Right ventricle myocardium inferior (tissue), 1 donor: ENCODE measurements at places on chromosomes 4 and X. TPM values are rescaled to one million over a fixed set of nuclear protein-coding genes. Genes with fewer than 3 reads are reported as not detected.

The RBMXL3 gene
- not detected for total RNA-seq

The PHKA1 gene
- total RNA-seq: 16.1 TPM

The LGI2 gene
- total RNA-seq: 3.6 TPM

The HS6ST2 gene
- total RNA-seq: 0.08 TPM

The RAB9B gene
- 33.9 TPM for total RNA-seq

The NLRP2B gene
- total RNA-seq: not detected

The PABPC5 gene
- 0.87 TPM for total RNA-seq

The HTR2C gene
- not detected for total RNA-seq

The SMIM31 gene
- not detected for total RNA-seq

GRCh38 chr4:25930731-25931354, 16.8 kb downstream of the SMIM20 start:
- no peak for DNase-seq

- DNase-seq: peak; percentile 78
Measured at GRCh38 chr4:185210102-185210981, 944 bp downstream of the SNX25 start.

DNA sequence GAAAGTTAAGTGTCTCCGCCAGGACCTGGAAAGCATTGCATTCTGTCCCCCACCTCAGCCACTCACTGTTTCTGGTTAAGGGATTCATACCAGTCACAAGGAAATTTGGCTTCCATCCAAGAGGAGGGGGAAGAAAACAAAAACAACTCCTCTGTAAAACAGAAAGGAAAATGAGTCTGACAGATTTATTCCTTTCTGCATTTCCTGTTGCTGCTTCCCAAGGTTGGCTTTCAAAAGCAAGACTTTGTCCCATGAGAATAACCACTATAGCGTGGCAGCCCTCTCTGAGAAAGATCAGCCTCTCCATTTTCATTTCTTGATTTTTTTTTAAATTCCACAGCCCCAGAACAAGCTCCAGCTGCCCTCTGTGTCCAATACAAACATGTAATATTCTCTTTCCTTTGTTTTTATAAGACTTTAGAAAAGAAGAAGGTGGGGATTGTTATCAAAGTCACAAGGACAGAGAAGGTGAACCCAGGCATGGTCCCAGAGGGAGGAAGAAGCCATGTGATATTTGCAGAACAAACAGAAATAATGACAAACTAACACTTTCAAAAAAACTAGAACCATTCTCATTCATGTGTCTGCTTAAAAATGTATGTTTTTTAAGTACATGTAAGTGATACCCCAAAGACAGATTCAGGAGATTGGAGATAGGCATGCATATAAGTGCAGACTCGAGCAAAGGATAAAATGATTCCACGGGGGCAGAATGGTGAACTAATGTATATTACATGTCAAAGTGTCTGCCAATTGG, 90.7 kb upstream of the DCLK2 start:
- DNase-seq: no peak

DNA sequence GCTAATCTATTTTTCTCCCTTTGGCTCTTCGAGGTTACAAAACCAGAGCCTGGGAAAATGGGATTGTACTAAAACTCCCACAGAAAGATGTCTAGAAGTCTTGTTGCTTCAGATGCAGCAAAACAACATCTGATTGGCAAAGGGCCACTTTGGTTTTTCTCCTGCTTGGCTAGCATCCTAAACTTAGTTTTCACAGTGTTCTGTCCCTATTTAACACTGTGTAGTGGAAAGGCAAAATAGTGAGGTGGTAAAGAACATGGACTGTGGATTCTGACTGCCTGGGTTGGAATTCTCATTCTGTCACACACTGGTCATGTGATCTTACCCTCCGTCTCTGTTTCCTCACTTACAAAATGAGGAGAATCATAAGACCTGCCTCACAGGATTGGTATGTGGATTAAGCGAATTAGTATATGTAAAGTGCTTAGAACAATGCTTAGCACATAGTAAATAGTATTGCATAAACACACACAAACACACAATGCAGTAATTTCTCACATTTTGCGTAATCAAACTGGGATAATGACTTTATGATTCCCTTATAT, 23.5 kb downstream of the TIGD2 start:
- DNase-seq: no peak

DNA sequence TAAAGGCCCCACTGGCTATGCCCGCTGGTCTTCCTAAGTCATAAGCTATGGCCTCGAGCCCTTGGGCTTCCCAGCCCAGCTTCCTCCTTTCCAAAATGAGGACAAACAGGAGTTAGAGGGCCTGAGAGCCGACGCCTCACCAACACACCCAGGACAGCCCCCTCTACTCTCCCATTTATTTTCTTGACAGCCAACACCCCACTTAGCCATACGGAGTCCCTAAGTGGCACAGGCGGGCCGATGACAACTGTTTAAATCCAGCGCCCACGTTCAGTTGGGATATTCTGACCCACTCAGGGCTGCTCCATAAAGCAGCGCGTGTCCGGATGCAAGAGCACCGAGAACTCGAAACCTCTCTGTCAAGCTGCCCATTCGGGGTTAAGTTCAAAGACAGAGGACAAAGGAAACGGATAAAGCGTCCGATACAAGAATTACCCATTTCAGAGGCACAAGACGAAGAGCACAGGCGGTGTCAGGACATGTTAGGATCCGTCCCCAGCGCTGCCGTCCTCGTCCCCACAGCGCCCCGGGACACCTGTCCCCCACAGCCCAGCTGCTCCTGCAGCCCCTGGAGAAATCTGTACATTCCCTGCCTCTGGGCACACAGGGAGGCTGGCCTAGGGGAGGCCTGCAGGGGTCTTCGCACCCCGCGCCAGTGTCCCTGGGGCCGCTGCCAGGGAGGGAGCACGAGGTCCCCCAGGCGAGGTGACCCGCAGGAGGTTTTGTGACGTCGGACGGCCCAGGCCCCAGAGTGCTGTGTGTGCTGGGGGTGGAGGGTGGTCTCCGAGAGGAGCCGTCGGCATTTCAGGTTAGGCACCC, 1.2 kb downstream of the PRKX start:
- no peak for DNase-seq

DNA sequence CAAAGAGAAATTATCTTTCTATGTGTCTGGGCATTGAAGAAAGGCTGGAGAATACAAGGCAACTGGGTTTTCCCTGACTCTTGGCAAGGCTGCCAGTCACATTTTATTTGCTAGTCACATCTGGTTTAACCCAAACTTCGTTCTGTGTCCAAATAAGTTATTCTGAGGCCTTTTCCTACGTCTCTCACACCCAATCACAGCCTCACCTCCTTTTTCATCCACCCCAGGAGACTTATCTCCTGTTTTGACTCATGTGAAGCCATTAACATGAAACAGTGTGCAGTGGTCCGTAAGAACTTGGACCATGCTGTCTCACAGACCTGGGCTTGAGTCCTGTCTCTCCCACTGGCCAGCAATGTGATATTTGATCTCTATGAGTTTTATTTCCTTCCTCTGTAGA, 59.3 kb downstream of the CNGA2 start:
- no peak for DNase-seq

DNA sequence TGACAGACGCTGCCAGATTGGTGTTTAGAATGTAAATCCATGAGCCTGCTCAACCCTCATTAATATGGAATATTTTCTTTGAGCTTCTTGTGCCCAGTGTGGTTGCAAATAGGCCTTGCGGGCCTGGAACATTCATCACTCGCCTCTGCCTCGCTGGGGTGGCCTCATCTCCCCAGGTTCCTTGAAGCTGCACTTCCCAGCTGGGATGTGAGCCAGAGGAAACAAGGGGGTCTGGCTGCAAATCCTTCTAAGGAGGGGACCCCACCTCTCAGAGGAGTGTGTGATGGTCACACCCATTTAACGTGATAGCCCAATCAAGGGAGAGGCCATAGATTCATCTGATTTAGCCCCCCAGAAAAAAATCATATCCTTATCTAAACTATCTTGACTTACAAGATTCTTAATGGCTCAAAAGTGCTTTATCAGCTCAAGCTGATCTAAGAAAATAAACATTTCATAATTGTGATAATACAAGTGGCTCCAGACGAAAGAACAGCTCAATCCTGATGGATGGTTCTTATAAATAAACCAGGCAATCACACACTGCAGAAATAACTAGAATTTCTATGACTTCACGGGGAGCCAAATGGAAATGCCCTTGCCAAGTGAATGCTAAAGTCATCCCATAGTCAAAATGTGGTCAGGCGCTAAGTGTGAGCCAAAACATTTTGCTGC, 189.9 kb downstream of the PTTG2 start:
- DNase-seq: no peak

DNA sequence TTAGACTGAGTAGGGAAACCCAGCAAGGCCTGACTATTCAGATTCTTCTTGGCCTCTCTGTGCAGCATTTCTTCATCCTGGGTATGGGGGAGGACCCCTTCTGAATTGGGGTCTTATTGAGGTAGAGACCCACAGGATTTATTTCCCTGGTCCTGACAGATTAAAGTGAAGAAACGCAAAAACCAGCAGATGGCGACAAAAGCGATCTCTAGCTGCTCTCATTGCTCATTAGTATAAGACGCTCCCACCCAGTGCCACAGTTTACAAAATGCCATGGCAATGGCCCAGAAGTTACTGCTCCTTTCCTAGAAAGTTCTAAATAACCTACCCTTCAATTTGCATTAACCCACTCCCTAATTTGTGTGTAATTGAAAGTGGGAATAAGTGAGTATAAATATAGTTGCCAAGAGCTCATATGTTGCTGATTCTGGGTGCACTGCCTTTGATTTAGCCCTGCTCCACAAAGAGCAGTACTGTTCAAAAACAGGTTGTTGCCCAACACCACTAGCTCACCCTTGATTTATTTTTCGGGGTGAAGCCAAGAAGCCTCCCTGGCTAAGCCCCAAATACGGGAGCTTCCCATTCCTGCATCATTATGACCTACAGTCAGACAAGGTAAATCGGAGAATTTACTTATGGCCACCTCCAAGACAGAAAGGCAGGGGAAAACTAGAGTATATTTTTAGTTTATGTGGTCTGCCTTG, 3.7 kb upstream of the BEX4 start:
- no peak for DNase-seq

GRCh38 chrX:44908153-44908552, 35.2 kb downstream of the KDM6A start:
- no peak for DNase-seq

- no peak for DNase-seq
Measured at GRCh38 chr4:168588916-168589531, 92.2 kb downstream of the PALLD start.

DNA sequence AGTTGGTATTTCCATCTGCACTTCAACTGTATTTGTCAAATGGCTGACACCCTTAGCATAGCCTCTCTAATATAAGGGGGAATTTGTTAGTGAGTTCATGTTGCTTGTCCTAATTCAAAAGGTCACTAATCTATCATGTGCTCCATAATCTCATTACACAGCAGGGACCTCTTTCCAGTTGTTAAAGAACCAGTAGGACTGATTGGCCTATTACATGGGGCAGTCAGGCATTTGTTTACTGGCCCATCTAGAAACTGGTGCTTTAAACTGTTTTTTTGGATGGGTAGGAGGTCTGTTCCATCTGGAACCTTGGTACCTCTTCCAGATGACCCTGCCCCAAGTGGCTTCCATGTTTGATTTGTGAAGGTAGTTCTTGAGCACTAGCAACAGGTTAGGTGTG, 11.4 kb downstream of the ANK2 start:
- DNase-seq: no peak

GRCh38 chrX:154824638-154825037, 9.8 kb downstream of the SMIM9 start:
- DNase-seq: no peak

DNA sequence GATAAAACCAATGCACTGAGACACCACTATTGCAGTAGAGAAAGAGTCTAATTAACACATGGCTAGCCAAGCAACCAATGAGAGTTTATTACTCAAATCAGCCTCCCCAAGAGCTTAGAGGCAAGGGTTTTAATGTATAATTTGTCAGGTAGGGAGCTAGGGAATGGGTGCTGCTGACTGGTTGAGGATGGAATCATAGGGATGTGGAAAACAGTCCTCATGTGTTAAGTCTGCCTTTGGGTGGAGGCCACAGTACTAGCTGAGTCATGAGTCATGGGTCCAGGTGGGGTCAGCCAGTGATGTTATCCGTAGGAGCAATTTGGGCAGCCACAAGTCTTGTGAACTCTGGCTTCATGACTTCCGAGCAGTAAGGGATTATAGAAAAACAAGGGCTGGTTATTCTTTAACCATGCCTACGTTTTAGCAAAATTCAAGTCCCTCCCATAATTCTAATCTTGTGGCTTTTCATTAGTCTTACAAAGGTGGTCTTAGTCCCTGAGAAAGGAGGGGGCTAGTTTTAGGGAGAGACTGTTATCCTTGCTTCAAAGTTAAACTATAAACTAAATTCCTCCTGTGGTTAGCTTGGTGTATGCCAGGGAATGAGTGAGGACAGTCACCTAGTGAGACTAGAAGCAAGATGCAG, 25.1 kb upstream of the PLAC8 start:
- no peak for DNase-seq

- DNase-seq: peak; percentile 70
Measured at GRCh38 chr4:144645631-144646522, at the start of gene HHIP. Gene HHIP, plus strand, starts transcription at chr4:144646156. Its CDS starts 520 bp downstream, at chr4:144646676.

DNA sequence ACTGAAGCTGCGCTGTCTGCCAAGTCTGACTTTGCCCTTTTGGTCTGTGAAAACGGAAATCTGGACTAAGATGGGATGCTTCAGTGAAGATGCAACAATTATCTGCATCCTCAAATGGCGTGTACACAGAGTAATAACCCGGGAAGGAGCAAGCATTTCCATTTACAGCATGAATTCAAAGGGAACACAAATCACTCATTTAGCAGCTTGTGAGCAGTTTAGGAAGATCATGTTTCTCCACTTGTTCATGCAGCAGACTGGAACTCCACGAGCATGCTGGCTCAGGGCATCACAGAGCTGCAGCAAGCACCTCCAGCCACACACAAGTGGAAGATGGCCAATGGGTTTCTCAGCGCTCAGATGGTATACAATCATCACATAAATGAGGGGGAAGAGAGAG, 175.5 kb downstream of the NLGN4X start:
- DNase-seq: no peak

DNA sequence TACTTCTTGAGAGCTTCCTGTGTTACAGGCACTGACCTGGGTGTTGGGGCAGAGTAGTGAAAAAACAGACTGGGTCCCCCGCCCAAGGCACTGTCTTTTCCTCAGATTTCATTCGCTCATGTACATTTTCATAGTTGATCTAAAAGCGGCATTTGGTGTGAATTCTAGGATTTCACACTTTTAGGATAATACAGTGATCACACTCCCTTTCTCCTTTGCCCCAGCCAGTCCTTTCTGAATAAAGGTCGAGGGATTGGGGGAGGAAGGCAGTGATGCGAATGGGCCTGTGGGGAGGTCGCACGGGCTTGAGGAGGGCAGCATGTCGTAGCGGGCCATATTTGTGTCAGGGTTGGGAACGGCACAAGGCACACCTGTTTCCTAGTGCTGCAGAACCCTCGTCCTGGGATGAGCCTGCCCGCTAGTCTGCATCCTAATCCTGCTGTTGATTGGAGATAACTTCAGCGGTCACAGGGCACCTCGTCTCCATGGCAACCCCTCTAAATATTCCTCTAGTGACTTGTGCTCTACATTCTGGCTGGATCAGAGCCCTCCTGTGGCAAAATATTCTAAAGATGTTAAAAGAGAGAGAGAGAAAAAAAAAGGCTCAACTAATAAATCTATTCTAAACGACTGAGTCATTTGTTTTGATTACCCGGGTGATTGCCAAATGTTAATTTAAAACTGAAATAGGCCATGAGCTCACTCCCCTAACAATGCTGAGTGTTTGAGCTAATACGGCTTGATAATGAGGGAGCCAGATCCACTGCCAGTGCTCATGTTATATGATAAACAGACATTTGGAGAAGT, 21.8 kb downstream of the FHL1 start:
- peak; percentile 65 for DNase-seq
